ENCODE measurements at places on chromosomes 11 and 22. TPM values are rescaled to one million over a fixed set of nuclear protein-coding genes. Genes with fewer than 3 reads are reported as not detected.

- DNase-seq: no peak
Observed at GRCh38 chr11:16909359-16910035, 104.7 kb downstream of the PLEKHA7 start.

C22orf15 gene
- not detected for total RNA-seq

GRCh38 chr22:17575681-17576080 is 12.4 kb downstream of the SLC25A18 start:
- DNase-seq: no peak

GRCh38 chr11:64572143-64572542 is 18.9 kb upstream of the SLC22A12 start:
- no peak for DNase-seq

DNA sequence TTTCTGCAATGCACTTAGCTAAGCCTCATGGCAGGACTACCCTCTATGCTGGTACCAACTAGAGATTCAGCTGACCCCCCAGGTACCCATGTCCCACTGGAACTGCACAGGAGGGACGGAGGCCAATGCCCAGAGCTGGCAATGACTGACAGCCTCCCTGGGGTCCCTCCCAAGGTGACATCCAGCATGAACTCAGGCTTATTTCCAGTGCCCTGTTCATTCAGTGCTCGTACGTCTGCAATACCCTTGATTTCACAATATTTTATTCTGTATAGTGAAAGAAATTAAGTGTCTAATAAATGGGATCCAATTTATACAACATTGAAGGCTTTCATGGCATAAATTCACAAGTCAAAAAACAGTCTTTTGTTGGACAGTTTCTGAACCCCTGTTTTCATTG is 20.2 kb downstream of the ETS1 start:
- no peak for DNase-seq

GRCh38 chr22:39543095-39543494 is 10.5 kb upstream of the RPS19BP1 start:
- DNase-seq: no peak

GRCh38 chr11:17724020-17724908 is 4.9 kb downstream of the MYOD1 start:
- DNase-seq: no peak

LIF gene
- total RNA-seq: 0.09 TPM

GRCh38 chr11:120722524-120722923 is 211.0 kb downstream of the GRIK4 start:
- no peak for DNase-seq

DNA sequence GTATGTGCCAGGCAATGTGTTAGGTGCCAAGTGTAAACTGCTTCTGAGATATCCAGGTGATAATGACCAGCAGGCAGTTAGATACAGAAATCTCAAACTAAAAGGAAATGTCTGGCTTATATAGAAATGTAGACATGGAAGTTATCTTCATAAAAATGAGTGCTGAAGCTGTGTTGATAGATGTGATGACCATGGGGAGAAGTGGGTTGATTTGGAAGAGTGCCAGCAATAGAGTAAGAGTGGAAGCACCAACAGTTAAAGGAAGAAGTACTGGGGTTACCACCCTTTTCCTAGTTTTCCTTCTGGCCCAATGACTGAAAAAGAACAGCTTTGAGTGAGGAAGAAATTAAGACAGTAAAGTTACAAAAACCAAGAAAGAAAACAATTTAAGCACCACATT is 68.5 kb downstream of the C2CD3 start:
- no peak for DNase-seq

- no peak for DNase-seq
Observed at GRCh38 chr11:68481579-68482240, 21.2 kb downstream of the PPP6R3 start.

DNA sequence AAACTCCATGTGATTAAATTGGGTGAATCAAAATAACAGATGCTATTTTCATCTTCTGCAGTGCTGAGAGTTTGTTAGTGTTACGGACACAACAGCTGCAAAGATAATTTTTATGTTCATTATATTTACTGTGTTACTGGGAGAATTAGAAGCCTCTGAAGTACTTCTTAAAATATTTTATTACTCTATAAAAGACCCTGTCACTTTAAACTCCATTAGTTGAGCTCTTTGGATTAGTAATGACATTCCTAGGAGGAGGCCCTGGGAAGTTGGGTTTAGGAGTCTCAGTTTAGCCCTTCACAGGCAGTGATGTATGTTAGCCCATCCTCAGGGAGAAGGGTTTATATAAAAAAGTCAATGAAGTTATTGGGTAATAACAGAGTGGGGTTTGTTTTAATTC is 596.7 kb downstream of the JRKL start:
- no peak for DNase-seq

DNA sequence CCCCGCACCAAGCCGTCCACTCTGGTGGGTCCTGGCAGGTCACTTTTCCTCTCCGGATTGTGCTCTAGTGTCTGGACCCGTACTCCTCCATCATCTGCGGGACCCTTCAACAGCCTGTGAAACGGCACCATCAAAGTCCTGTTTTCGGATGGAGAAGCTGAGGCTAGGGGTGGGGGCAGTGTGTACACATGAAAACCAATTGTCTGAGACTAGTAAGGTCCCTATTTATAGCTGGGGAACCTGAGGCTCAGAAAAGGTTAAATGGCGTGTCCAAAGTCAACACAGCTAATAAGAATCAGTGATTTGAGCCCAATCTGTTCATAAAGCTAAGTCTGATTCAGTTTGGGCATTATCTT is 668 bp upstream of the LRRC32 start:
- no peak for DNase-seq

DNA sequence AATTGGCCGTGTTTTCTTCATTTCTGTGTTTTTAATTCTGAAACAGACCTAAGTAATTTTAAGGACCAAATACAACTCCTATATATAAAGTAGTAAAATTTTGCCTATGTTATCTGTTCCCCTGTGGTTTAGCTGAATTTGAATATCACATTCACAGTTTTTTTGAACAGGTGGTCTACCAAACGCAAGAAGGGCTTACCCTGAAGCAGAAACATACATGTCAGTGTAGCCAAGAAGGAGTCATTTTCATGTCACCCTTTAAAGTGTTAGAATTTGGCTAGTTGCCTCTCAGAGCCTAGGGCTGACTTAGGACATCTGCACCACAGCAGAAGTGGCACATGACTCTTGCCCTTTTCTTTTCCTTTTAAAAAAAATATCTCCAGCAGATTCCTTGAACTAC is 34.3 kb downstream of the MYBPC3 start:
- DNase-seq: no peak

GRCh38 chr11:102560555-102561011 is 30.0 kb upstream of the MMP7 start:
- no peak for DNase-seq

DNA sequence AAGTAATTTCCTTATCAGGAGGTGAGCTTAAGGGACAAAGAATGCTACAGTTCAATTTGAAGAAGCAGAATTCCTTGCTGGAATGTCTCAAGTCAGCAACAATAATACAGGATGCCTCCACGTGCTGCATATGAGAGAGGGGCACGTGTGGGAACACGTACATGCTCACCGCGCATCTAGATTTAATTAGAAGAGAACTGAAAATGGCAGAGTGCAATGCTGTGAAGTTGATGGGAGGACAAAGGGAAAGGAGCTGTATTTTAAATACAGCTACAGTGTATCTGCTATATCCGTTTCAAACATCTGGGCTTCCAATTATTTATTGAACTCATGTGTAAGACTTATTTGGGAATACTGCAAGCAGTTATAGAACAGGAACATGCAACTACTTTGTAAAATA is 328.7 kb downstream of the SOX6 start:
- no peak for DNase-seq

OR1S1 gene
- not detected for total RNA-seq

- DNase-seq: no peak
Observed at GRCh38 chr11:131229221-131229620, 141.2 kb upstream of the NTM start.

GRCh38 chr11:130068986-130069658 is 572 bp upstream of the APLP2 start:
- peak; percentile 94 for DNase-seq

DNA sequence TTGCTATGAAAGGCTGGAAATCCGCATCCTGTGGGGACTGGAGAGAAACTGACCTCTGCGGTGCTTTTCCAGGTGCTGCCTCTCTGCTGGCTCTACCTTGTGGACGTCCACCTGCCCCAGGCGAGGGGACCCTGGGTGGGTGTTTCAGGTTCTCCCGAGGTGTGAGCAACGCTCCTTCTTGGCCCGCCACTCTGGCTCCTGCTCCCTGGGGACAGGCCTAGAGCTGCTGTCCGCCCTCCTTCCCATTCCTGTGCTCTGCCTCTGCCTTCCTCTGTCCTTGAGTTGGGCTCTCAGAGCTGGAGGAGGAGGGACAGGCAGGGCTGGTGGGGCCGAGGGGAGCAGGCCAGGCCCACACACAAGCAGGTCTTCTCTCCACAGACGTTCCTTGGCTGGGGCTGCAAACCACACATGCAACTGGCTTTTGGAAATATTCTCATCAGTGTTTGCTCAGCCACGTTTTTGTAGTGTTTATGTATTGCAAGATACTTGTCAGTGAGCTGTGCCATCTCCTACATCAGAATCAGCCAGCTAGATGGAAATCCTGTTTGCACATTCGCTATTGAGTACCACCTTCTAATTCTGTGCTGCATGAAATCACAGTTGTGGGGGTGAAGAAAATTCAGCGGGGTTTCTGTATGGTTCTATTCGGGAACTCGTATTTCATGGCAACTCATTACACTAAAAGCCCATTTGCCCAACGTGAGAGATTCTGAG is 1115.0 kb downstream of the BRD1 start:
- DNase-seq: peak; percentile 4

GRCh38 chr11:111819829-111820237 is 51.5 kb downstream of the ALG9 start:
- DNase-seq: no peak

DNA sequence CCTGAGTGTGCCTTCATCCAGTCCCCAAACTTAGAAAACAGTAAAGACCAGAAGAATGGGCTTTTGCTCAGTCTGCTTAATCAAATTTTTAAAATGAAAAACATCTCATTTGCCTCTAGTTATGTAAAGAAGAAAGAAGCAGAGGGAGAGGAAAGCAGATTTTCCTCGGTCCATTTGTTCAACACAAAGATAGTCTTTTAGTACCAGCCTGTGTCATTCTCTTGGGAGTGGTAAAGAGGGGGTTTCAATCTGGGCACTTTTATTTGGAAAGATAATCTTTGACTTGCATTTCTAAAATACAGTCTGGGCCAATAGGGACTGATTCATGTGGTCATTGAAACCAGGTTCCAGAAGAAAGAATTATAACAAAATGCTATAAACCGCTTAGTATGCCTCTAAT is 29.5 kb downstream of the KREMEN1 start:
- no peak for DNase-seq

- DNase-seq: no peak
Observed at GRCh38 chr11:121435132-121435531, 17.0 kb upstream of the SORL1 start.

PHETA2 gene
- 11.5 TPM for total RNA-seq

GRCh38 chr11:123594188-123594901 is 60.1 kb downstream of the SCN3B start:
- no peak for DNase-seq

FAM118B gene
- 15.8 TPM for total RNA-seq

DNA sequence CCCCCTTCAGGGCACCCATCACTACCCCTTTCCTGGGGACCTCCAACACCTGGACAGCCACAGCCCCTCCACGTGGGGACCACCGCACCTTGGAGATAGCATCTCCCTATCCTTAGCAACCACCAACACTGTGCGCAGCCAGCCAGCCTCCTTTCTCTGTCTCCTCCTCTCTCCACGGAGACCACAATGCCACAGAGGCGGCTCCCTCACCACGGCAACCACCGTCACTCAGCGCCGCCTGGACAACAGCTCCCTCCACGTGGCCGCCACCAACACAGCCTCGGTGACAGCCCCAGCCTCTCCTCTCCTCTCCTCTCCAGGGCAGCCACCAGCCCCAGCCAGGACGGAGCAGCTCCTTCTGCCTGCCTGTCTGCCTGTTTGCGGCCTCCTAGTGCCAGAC is 10.5 kb downstream of the ELFN2 start:
- no peak for DNase-seq

DNA sequence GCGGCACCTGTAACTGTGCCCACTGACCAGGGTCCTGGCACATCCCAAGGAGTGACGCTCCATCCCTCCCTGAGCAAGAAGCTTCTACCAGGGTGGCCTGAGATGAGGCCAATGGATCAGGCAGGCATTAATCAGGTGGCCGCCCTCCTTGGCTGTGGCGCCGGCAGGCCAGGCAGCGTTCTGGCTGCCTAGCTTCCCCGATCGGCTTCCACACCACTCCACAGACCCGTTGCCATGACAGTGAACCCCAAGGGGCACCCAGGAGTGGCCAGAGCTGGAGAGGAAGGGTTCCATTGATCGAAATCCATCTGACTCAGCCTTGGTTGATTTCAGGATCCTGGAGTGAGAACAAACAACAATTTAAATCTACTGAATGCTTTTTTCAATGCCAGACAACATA is 20.5 kb downstream of the LRRC55 start:
- DNase-seq: peak; percentile 87

LMF2 gene
- total RNA-seq: 33.4 TPM

C22orf42 gene
- total RNA-seq: not detected

FADS1 gene
- total RNA-seq: 45.7 TPM

- no peak for DNase-seq
Observed at GRCh38 chr11:116194156-116194904, 578.5 kb downstream of the BUD13 start.

KRTAP5-2 gene
- total RNA-seq: not detected

REXO2 gene
- total RNA-seq: 119 TPM

USH1C gene
- total RNA-seq: not detected

TNNI2 gene
- not detected for total RNA-seq

DNA sequence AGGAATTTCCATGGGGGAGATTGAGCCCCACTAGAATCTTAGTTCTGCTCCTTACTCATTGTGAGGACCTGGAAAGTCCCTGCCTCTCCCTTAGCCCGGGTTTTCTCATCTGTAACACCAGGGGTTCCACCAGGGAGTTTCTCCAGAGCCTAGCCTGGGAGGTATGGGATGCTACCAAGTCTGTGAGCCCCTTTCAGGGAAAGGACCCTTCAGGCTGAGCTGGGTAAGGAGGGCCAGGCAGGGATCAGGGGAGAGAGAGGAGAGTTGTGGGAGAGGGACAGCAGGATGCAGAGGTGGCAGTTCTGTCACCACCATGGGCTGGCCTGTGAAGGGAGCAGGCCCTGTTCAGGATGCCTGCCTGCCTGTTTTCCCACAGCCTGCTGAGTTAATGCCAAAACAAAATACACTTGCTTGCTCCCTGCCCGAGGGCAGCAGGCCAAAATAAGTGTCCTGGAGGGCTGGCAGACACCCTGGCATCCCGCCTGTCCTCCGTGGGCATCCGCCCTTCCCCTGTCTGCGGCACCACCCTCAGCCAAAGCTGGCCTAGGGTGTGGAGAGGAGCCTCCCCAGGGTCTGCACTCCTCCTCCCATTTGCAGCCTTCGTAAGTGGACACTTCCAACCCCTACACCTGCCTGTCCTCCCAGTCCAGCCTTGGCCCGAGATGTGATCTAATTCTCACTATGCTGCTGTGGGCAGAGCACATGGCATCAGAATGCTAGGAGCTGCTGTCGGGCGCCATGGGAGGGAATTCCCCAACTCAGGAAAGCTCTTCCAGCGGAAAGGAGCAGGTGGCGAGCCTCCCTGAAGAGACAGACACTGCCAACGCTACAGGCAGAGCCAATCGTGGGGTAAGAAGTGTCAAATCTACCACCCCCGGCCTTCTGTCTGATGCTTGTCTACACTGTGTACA is 5.9 kb upstream of the FCHSD2 start:
- DNase-seq: peak; percentile 87
